AG04449 (cell line): ENCODE measurements at places on chromosomes 2 and 18.

- no peak for DNase-seq
Observed at GRCh38 chr18:2970344-2970743, 42.6 kb downstream of the LPIN2 start.

DNA sequence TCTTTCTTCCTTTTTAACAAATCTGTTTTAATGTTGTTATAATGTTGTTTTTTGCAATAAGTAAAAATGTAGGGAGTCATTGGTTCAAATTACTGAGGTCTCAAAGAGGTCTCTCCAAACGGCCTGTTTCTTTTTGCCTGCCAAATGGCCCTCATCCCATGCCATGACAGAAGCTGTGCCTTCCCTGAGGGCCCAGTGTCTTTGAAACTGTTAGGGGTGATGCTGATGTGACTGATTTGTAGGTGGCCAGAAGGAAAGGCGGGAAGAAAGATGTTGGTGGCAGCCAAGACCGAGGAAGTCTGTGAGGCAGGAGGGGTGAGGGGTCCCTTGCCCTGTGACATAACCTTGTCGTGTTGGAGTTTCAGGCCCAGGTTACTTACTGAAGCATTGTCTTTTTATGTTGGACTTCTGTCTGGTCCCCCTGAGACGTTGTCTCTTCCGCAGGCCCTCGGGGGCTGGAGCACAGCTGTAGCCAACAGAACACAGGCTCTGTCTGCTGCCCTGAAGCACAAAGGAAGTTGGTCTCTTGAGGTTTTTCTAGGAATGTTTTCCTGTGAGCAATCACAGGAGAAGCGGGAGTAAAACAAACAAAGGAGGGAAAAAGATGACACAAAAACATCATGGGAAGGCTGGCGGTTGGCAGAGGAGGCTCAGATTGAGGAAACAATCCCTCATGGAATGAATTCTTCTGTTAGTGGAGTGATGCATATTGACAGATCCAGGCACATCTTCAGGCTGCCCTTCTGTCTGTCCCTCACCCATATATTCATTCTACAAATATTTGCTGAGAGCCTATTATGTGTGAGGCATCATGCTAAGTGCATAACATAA, 4.9 kb upstream of the ST3GAL5 start:
- DNase-seq = no peak

DNA sequence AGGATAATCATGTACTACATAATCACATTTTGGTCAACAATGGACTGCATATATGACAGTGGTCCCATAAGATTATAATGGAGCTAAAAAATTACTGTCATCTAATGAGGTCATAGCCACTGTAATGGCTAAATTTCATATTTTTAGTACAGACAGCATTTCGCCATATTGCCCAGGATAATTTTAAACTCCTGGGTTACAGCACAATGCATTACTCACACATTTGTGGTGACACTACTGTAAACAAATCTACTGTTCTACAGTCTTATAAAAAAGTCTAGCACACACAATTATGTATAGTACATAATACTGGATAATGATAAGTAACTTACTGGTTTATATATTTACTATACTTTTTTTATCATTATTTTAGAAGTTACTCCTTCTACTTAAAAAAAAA, 12.8 kb downstream of the EIF2AK2 start:
- no peak for DNase-seq

DNA sequence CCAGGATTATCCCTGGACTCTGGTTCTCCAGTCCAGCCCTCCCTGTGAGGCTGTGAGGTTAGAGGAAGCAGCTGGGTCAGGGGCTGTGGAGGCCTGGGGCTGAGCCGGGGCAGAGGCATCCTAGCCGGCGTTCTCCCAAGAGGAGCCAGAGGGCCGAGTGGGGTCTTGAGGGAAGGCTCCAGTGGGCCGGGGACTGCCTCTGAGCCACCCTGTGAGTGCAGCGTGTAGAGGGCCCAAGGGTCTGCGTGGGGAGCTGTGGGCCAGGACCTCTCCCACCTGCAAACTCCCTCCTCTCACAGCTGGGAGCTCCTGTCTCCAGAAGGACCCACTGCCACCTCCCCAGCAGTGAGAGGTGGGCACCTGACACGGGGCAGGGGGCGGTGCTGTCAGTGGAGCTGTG, 41.0 kb downstream of the GLI2 start:
- no peak for DNase-seq

- no peak for DNase-seq
Observed at GRCh38 chr2:216951171-216951570, 91.3 kb upstream of the TNP1 start.

DNA sequence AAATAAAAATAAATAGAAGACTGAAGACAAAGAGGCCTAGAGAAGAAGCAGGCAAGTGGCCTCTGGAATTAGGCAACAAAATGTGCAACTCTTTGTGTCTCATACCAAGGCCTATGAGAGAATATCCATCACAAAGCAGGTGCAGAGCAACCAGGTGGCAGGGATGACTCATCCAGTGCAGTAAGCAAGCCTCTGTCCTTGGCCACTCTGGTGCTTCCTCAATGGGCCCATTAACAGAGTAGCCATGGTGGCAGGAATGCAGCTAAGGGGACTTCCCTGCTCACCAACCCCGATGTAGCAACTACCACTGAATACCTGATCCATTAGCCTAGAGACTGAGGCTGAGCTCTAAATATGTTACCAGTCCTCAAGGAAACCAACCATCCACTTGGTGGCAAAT, 11.0 kb upstream of the EPG5 start:
- no peak for DNase-seq
